Activated CD4-positive, alpha-beta T cell treated with anti-CD3 and anti-CD28 coated beads for 36 hours (primary cell): ENCODE measurements at places on chromosomes 16 and 17. TPM values are rescaled to one million over a fixed set of nuclear protein-coding genes. Genes with fewer than 3 reads are reported as not detected.

DNA sequence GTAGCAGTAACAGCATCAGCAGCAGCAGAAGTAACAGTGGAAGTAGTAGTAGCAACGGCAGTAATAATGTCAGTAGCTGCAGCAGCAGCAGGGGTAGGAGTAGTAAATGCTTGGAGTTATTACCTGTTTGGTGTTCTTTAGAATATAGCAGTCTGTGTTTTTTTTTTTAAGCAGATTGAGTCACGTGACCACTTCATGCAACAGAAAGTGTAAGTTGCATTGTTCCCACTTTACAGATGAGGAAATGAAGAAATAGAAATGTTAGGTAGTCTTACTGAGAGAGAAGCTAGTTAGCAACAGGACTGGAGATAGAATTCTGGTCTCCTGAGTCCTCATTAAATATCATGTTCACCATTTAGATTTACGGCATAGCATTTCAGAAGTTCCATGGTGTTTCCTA lies 358.2 kb downstream of the HAPSTR1 start:
- H3K4me1 ChIP-seq = no peaks in the 10 kb centered on the region

DNA sequence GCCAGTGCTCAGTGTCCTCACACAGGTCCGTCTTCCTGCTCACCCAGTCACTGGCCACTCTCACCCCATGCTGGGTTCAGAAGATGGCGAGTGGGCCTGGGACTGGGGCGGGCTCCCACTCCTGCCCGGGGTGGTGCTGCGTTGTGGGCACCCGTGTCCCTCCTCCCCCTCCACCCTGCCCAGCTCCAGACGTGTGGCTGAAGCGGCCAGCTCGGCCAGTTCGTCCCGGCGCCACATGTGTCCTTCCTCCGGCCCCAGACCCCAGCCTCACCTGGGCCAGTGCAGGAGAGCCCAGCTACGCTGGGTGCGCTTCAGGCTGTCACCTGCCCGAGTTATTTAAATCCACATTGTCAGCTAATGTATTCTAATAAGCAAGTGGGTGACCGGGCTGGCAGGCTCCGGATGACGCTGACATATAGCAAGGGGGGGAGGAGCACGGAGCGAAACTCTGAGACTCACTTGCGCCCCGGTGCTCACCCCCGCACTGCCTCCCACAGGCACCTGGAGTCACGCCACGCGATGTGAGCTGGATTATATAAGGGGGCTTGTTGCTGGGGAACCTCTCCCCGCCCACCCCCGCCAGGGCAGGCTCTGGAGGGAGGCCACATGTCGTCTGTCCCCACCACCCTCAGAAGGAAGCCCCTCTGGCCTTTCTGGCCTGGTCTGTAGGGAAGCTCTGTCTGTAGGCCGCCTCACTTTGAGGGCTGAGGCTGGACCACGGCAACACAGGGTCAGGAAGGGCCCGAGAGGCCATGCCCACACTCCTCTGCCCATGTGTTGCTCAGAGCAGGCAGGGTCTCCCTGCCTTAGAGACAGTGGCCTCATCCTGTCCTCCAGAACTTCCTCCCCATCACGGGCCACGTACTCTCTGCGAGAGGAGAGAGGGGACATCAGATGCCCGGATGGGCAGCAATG lies 7.1 kb upstream of the BAIAP2 start:
- H3K27me3 ChIP-seq = peaks cover 11% of the 10 kb centered on the region
- no peak for DNase-seq
- H3K4me1 ChIP-seq = peaks cover 5% of the 10 kb centered on the region

MPP3 gene
- total RNA-seq = 0.37 TPM

DNA sequence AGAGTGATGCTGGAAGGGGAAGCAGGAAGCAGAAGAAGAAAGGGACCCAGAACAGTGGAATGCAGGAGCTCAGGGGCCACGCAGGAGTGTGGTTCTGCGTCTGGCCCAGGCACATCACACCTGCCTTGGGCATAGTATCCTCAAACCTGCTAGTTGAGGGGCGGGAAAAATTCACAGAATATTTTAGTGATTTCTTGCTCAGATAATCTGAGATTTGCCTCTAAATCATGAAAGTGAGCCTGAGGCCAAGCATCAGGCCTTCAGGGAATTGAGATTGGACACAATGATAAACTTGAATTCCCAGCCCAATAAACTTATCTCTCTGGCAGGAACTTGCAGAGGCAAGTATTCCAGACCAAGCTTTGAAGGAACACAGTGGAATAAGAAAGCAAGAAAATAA lies 48.5 kb upstream of the CCL2 start:
- no peak overlapping the region for H3K4me3 ChIP-seq
- peaks cover 5% of the 10 kb centered on the region for H3K4me1 ChIP-seq
- peaks cover 38% of the 10 kb centered on the region for H3K27me3 ChIP-seq
- no peak for DNase-seq
- H3K27ac ChIP-seq = no peak overlapping the region

CCL8 gene
- not detected for total RNA-seq

- H3K27me3 ChIP-seq = peaks cover 2% of the 10 kb centered on the region
- DNase-seq = no peak
- peaks cover 3% of the 10 kb centered on the region for H3K4me1 ChIP-seq
- H3K4me3 ChIP-seq = no peak overlapping the region
- H3K36me3 ChIP-seq = no peaks in the 10 kb centered on the region
Measured at GRCh38 chr17:72004011-72004427, 116.8 kb upstream of the SOX9 start.

- H3K36me3 ChIP-seq = no peaks in the 10 kb centered on the region
- H3K27ac ChIP-seq = no peak overlapping the region
- H3K27me3 ChIP-seq = no peaks in the 10 kb centered on the region
- H3K4me3 ChIP-seq = no peak overlapping the region
Measured at GRCh38 chr16:51577621-51578303, 426.7 kb upstream of the SALL1 start.

KRT20 gene
- total RNA-seq = not detected

HBA2 gene
- total RNA-seq = not detected

DNA sequence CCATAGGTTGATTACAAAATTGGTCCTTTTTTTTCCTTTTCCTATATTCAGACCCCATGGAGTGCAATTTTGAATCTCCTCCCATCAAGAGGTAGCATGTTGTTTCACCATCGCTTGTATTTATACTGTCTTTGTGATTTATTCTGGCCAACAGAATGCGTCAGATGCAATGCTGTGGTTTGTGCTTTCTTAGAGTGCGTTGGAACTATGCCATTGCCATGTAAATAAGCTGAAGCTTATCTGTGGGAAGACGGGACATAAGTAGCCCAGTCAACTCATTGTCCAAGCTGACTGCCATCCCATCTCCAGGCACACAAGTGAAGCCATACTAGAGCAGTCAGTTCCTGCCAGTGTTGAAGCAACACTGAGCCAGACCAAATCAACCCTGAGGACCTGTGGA lies 1339.3 kb upstream of the GOT2 start:
- no peaks in the 10 kb centered on the region for H3K4me1 ChIP-seq
- H3K4me3 ChIP-seq = no peak overlapping the region
- H3K36me3 ChIP-seq = no peaks in the 10 kb centered on the region
- H3K27ac ChIP-seq = no peak overlapping the region

DNA sequence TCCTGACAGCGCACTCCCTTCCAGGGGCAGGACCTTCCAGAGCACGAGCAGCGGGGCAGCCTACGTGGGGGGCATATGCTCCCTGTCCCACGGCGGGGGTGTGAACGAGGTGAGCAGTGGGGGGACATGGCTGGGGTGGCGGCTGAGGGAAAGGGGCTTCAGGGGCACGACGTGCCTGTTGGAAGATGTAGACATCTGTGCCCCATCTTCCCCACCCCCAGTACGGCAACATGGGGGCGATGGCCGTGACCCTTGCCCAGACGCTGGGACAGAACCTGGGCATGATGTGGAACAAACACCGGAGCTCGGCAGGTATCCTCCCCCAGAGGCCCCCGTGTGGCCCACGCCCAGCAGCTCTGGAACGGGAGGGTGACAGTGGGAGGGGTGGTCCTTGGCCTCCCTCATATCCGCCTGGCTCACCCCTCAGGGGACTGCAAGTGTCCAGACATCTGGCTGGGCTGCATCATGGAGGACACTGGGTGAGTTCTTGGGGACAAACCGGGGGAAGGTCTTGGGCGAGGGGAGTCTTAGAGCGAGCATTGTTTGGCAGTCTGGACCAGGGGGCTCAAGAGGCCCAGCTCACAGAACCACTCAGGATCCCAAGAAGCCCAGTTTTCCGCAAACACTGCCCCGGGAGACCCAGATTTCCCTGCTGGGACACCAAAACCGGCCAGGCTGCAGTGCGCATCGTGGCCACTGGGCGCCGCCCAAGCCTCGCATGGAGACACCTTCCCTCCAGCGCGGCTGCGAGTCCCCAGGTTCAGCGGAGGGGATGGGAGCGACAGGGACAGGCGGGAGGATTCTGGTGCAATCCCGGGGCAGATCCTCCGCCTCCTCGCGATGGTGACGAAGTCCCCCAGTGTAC lies 15.7 kb downstream of the ADAM11 start:
- H3K27me3 ChIP-seq = no peaks in the 10 kb centered on the region
- peaks cover 7% of the 10 kb centered on the region for H3K4me1 ChIP-seq
- peak overlapping the region; percentile 77 for H3K4me3 ChIP-seq
- peak; percentile 94 for DNase-seq

- H3K4me3 ChIP-seq = peak within 1 kb of the TSS; percentile 94
- no peaks in the 10 kb centered on the region for H3K27me3 ChIP-seq
- H3K27ac ChIP-seq = peak within 1 kb of the TSS; percentile 98
- peaks cover 36% of the 10 kb centered on the region for H3K36me3 ChIP-seq
- peak; percentile 85 for DNase-seq
Measured at GRCh38 chr17:17836818-17837379, at the start of gene SREBF1. Gene SREBF1 (minus strand): TSS chr17:17836986. CDS start chr17:17836817, 169 bp downstream.

DNA sequence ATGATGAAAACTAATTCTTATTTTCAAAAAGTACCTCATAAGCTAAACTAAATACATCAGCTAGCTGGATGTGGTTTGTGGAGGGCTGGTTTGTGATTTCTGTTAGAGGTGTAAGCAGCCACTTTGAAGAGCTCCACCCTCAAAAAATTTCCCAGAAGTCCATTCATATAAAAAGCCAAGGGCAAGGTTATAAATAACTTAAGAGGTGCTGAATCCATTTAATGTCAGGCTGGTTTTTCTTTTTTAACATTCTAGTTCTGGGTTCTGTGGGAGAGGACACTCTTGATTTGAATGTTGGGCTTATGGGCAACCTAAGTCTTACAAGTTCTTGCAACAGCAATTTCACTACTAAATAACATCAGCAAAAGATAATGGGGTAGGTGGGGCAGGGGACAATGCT lies 3.4 kb upstream of the WIPI1 start:
- H3K27me3 ChIP-seq = no peaks in the 10 kb centered on the region
- H3K27ac ChIP-seq = peak overlapping the region; percentile 84
- no peaks in the 10 kb centered on the region for H3K36me3 ChIP-seq
- DNase-seq = peak; percentile 61

TCF25 gene
- 122 TPM for total RNA-seq

- no peaks in the 10 kb centered on the region for H3K36me3 ChIP-seq
- H3K4me3 ChIP-seq = no peak overlapping the region
- no peaks in the 10 kb centered on the region for H3K4me1 ChIP-seq
- peaks cover 1% of the 10 kb centered on the region for H3K27me3 ChIP-seq
- no peak for DNase-seq
- no peak overlapping the region for H3K27ac ChIP-seq
Measured at GRCh38 chr16:65510241-65510640, 388.4 kb upstream of the CDH11 start.

GRCh38 chr17:38587203-38587602 lies 18.5 kb downstream of the SRCIN1 start:
- no peak for DNase-seq
- H3K27me3 ChIP-seq = peaks cover 54% of the 10 kb centered on the region
- H3K27ac ChIP-seq = no peak overlapping the region
- peaks cover 19% of the 10 kb centered on the region for H3K4me1 ChIP-seq
- no peaks in the 10 kb centered on the region for H3K36me3 ChIP-seq
- no peak overlapping the region for H3K4me3 ChIP-seq

GRCh38 chr17:2055292-2056205 lies 646 bp downstream of the HIC1 start:
- H3K4me1 ChIP-seq = peaks cover 22% of the 10 kb centered on the region
- peaks cover 17% of the 10 kb centered on the region for H3K36me3 ChIP-seq
- peaks cover 18% of the 10 kb centered on the region for H3K27me3 ChIP-seq
- H3K27ac ChIP-seq = no peak overlapping the region
- DNase-seq = peak; percentile 69

DNA sequence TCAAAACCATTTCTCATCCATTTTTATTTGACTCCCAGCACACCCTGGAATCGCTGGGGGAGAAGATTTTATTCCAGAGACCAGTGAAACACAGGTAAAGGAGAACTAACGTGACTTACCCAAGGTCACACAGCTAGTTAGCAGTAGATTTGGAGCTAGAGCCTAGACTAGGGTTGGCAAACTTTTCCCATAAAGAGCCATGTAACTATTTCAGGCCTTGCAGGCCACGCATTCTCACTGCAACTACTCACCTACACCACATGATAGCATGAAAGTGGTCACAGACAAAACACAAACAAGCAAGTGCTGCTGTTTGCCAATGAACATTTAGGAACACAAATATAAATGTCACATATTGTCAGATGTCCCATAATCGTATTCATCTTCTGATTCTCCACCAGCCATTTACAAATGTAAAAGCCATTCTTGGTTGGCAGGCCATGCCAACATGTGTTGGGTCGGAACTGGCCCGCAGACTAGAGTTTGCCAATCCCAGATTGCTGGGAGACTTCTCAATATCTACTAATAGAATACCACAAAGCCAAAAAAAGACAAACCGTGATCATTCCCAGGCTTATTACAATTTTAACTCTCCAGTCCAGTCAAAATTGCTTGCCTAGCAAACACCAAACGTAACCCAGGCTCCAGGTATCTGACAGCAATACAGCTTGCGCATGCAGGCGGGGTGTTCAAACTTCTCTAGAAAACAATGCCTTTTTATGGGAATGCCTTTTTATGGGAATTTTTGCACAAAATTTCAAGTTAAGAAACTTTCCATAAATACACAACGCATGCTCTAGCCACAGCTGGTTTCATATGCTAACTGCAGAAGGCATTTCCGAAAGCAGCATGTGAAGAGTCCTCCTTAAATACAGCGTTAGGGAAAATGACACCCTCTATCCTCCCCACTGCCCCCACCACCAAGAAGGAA lies 20.9 kb downstream of the ZFHX3 start:
- H3K27me3 ChIP-seq = peaks cover 4% of the 10 kb centered on the region
- no peak for DNase-seq
- no peaks in the 10 kb centered on the region for H3K36me3 ChIP-seq
- H3K4me1 ChIP-seq = no peaks in the 10 kb centered on the region
- H3K27ac ChIP-seq = no peak overlapping the region

KRT10 gene
- total RNA-seq = 20.2 TPM

- peaks cover 7% of the 10 kb centered on the region for H3K36me3 ChIP-seq
- H3K4me3 ChIP-seq = no peak within 1 kb of the TSS
- H3K27me3 ChIP-seq = peaks cover 51% of the 10 kb centered on the region
- DNase-seq = peak; percentile 48
- peaks cover 29% of the 10 kb centered on the region for H3K4me1 ChIP-seq
Measured at GRCh38 chr16:67164599-67165061, at the start of gene HSF4. Gene HSF4 (plus strand): TSS chr16:67164745. CDS start chr16:67164812, 67 bp downstream.

RNF227 gene
- total RNA-seq = 5.6 TPM

- no peak overlapping the region for H3K27ac ChIP-seq
- H3K36me3 ChIP-seq = no peaks in the 10 kb centered on the region
- DNase-seq = no peak
- H3K27me3 ChIP-seq = peaks cover 11% of the 10 kb centered on the region
- no peak overlapping the region for H3K4me3 ChIP-seq
Measured at GRCh38 chr17:27995554-27995953, 46.9 kb upstream of the NLK start.

GRCh38 chr16:381789-382717 lies at the start of gene PGAP6:
Gene PGAP6 (minus strand): TSS chr16:381978. CDS start chr16:381821, 157 bp downstream.
- H3K36me3 ChIP-seq = no peaks in the 10 kb centered on the region
- H3K27me3 ChIP-seq = no peaks in the 10 kb centered on the region
- peak; percentile 83 for DNase-seq
- H3K4me1 ChIP-seq = peaks cover 24% of the 10 kb centered on the region

PRSS36 gene
- 0.43 TPM for total RNA-seq
